ENCODE measurements at places on chromosomes 11 and 22. TPM values are rescaled to one million over a fixed set of nuclear protein-coding genes. Genes with fewer than 3 reads are reported as not detected.

The DUSP8 gene
- 1.1 TPM for total RNA-seq

The CTSF gene
- total RNA-seq, result 65.2 TPM

The CABP4 gene
- 1.6 TPM for total RNA-seq

The LRRC74B gene
- total RNA-seq, result under 0.01 TPM

The SPON1 gene
- total RNA-seq, result 10.0 TPM
